ENCODE measurements at places on chromosomes 2 and 18.

DNA sequence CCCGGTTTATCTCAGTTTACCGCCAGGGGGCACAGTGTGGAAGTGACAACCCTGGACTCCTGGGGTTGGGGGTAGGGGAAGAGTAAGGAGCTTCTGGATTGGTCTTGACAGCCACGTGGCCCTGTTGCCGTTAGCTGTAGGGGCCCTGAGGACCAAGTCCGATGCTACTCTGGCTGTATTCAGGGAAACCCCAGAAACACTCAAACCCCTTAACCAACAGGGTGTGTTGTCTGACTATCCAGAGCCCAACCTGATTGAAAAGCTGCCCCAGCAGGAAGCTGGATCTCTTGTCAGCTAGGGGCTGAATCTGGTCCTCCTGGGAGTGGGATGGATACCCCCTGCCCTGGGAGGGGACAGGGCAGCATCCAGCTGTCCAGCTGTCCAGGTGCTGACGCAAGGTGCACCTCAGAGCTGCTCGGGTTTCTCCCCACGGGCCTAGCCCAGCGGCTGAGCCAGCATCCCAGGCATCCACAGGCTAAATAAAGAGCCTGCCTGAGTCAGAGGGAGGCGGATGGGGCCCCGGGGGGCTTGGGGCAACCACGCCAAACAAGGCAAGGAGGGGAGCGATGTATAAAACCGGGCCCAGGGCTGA, 3.1 kb upstream of the GMPPA start:
- DNase-seq, result no peak

GRCh38 chr2:1623906-1624445, 120.3 kb downstream of the PXDN start:
- no peak for DNase-seq

DNA sequence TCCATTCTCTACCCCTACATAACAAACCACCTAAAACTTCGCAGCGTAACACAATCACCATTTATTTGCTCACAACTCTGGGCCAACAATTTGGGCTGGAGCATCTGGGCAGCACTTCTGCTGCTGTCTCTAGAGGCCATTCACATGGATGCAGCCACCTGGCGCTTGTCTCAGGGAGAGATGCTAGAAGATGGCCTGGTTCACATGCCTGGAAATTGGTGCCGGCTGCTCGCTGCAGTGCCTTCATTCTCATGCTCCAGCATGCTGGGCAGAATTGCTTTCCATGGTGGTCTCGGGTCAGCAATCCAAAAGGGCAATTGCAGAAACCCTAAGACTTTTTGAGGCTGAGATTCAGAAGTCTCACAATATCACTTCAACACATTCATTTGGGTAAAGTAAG, 157.4 kb downstream of the SUCLG1 start:
- DNase-seq, result no peak

- DNase-seq, result no peak
Observed at GRCh38 chr2:181264001-181264400, 193.2 kb upstream of the ITGA4 start.

- no peak for DNase-seq
Observed at GRCh38 chr18:46939337-46939963, 22.0 kb downstream of the KATNAL2 start.

DNA sequence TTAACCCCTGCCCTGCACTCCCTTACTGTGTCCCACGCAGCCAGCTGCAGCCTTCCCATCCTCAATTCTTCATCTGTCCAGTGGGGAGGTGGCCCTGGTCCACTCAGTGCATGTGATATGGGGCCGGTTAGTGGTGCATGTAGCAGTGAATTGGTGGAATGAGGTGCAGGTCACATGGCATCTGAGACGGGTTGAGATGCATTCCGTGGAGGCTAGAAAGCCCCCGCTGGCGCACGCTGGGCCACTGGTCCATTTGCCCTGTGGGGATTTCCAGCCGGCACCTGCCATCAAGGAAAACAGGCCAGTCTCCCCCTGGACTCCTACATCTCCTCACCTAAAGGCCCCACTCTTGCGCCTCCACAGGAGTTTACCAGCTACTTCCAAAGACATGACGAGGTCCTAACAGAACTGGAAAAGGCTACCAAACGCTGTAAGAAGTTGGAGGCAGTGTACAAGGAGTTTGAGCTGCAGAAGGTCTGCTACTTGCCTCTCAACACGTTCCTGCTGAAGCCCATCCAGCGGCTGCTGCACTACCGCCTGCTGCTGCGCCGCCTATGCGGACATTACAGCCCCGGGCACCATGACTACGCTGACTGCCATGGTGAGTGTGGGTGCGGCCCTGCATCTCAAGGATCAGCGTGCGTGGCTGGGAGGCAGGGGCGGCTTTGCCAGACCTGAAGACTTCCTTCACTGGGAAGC, 40.5 kb downstream of the STK25 start:
- DNase-seq, result no peak

GRCh38 chr2:54040250-54040649, 69.5 kb upstream of the PSME4 start:
- DNase-seq, result no peak

GRCh38 chr18:9066358-9066757, 36.1 kb upstream of the NDUFV2 start:
- DNase-seq, result no peak

GRCh38 chr18:58674863-58675472, 3.7 kb downstream of the MALT1 start:
- no peak for DNase-seq

GRCh38 chr18:74597034-74597661, 522 bp upstream of the ZNF407 start:
- DNase-seq, result peak; percentile 30

DNA sequence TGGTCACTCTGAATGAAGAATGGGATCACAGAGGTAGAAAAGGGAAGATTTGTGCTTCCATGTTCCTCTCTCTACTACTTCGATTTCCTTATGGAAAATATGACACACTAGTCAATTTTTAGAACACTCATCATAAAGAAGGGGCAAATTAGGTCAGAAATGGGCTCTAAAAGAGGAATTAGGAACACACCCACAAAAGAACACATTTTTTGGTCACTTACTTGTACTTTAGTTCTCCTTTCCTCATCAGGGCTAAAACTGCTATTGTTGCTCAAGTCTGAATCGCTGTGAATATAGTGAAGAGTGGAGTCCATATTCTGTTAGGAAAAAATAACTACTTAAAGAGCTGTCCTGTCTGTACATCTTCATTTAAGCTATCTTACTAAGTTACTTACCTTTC, 52.6 kb downstream of the PPP4R1 start:
- DNase-seq, result no peak

GRCh38 chr18:6409933-6410332, 4.8 kb downstream of the L3MBTL4 start:
- no peak for DNase-seq

- DNase-seq, result no peak
Observed at GRCh38 chr2:135050132-135050531, 2.0 kb upstream of the RAB3GAP1 start.

DNA sequence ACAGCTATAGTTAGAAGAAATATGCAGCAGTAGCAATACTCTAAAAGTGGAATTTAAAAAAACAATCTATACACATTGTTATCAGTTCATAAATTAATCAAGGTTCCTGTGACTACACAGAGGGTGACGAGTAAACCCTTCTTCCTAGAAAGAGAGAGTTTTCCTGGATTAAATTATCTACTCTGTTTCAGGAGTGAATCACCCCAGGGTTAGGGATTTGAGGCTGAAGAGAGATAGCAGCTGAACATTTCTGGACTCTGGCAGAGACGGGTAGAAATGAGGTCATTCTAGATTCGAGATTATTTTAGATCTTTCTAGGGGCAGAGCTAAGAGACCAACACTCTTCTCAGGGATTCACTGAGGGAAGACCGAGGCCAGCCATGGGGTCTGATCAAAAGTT, 38.8 kb upstream of the PMAIP1 start:
- DNase-seq, result no peak
